Suppressor macrophage (primary cell): ENCODE measurements at places on chromosomes 2 and 18.

DNA sequence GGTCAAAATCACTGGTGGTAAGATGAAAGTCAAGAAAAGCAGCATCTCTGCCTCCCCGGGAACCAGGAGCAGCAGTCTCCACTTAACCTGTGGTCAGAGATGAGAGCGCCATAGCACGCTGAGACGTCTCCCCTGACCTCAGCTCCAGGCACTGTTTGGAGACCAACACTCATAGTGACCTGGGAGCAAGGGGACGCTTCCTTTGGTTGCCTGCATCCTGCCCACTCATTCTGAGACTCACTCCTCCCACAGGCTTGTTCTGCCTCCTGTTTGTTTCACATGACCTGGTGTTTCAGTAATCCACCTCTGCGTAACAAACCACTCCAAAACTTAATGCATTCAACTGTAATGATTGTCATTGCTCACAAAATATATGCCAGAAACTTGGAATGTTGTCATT is 139.3 kb downstream of the ACOXL start:
- DNase-seq: peak; percentile 33

- DNase-seq: peak; percentile 5
These were observed 462.4 kb upstream of the ACVR2A start for GRCh38 chr2:147382322-147382948.

DNA sequence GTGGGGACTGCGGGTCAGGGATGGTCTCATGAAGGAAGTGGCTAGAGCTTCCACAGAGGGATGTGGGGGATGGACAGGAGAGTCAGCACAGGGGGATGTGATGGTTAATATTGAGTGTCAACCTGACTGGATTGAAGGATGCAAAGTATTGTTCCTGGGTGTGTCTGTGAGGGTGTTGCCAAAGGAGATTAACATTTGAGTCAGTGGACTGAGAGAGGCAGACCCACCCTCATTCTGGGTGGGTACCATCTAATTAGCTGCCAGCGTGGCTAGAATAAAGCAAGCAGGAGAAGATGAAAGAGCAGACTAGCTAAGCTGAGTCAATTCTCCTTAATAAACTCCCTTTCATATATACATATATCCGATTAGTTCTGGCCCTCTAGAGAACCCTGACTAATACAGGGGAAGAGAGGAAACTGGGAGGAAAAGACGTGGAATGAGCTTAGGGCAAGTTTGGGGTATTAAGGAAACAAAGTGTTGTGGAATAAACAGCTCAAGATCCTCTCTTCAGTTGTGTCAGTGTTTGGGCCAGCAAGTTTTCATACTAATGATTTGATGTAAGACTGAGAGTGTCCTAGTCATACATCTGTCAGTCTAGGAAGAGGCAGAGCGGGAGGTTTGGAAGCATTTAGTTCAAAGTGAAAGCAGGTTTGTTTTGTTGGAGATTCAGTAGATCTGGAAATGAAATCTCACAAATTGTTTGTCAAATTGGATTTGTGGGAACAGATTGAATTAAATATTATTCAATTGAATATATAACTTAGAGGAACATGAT is 135.2 kb upstream of the NT5C1B start:
- no peak for DNase-seq

DNA sequence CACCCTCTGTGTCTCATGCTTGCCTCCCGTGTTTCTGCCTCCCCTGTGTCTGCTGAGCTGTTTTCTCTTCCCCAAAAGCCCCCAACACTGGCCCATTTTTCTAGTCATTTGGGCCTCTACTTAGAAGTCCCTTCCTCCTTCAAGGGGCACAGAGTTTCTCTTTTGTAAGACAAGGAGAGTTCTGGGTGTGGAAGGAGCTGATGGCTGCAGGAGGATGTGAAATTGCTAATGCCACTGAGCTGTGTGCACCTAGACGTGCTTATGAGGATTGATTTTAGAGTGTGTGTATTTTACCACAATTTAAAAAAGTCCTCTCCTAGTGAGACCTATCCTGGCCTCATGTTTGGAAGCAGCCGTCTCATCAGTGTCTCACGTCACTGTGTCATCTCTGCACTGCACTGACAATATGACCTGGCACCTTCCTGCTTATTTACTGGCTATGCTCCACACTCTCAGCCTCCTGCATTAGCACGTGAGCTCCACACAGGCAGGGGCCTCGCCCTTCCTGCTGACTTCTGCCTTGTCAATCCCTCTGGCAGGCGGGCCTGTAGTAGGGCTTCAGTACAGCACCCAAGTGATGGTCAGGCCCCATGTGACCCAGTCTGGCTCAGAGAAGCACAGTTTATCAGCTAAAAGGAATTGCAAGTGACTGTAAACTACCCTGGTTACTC is 8.0 kb upstream of the MBP start:
- DNase-seq: peak; percentile 67

GRCh38 chr2:122105877-122106206 is 350.4 kb downstream of the TSN start:
- no peak for DNase-seq

DNA sequence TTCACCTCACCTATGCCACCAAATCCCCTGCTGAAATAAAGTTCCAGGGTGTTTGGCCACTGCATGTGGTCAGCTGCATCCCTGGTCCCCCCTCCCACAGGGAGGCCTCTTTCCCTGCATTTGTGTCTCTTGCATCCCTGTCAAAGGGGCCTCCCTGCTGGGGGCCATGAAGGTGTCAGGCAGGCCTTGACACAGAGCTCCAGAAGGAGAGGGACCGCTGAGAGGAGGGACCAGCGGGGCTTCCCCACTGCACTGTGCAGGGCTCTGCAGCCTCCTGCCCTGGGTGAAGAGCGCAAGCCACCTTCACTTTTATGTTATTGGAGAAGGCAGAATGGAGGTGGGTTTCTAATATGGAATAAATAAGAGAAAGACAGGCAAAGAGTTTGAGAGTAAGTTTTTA is 230.2 kb downstream of the ANKRD30B start:
- no peak for DNase-seq

- no peak for DNase-seq
These were observed 52.7 kb downstream of the ATP9B start for GRCh38 chr18:79121746-79122474.

GRCh38 chr2:111205774-111206173 is 85.1 kb downstream of the BCL2L11 start:
- DNase-seq: no peak

DNA sequence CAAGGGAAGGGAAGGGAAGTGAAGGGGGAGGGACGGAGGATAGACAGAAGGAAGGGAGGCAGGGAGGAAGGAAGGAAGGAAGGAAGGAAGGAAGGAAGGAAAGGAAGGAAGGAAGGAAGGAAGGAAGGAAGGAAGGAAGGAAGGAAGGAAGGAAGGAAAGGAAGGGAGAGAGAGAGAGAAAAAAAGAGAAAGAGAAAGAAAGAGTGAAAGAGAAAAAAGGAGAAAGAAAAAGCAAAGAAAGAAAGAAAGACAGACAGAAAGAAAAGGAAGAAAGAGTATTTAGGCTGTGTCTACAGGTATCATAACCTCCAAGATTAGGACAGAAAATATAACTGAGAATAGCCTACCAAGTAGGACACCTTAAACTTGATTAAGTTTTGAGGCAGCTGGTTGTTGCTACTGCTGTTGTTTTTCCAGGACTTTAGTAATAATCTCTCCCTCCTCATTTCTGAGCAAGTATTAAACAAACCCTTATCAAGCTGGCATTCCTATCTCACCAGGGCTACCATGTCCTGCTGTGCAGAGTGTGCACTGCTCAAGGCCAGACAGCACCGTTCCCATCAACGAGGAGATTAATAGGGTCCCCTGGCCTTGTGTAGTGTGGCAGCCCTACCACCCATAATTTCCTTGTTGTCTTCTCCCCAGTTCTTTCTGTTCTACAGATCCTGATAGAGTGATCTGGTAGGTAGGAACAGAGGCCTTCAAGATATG is 90.5 kb upstream of the FHL2 start:
- no peak for DNase-seq

DNA sequence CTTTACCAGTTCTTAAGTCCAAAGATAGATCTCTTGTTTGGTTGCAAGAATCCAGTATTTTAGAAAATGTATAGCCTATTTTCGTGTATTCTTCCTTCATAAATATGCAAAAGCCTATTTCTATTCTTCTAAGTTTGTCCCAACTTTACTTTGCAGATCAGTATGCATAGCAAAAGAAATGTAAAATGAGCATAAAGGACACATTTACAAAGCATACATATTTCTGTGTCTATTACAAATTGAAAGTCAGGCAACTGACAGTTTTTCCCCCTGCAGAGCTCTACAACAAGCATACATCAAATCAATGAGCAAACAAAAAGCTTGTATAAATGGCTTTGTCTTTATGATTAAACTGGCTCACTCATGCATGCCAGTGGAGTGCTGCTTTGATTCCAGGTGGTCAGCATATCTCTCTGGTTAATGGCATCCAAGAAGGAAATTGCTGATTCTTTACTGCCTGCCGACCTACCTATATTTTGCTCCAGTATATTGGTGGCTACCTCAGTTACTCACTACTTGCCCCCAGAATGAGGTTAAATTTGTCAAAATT is 10.0 kb upstream of the VPS54 start:
- no peak for DNase-seq

DNA sequence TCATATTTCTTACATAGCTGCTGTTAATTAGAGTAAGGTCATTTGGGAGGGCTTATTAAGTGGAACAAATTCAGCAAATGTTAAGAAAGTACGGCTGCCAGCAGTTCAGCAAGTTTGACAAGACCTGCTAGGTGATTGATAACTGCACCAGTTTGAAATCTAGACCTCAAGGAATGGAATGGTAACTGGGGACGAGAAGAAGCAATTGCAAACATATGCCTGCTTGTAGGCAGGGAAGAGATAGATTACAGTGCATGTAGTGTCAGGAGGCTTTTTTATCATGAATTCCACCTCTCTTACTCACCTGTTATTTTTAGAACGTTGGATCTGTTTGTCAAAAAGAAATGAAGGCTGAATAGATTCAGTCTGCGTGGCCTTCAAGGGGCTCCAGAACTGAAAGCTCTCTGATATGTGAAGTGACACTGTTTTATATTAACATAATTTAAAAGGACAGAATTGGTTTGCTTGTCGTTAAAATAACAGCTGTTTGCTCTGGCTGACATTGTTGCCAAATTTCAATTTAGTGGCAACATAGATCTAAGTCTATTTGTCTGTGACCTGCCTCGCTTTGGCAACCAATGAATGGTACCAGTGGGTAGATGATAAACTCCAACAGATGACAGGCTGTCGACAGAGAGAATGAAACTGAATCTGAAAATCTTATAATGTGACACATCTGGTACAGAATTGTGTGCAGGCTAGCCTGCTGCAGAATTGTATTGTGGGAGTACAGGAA is 199.3 kb downstream of the ZNF407 start:
- no peak for DNase-seq

DNA sequence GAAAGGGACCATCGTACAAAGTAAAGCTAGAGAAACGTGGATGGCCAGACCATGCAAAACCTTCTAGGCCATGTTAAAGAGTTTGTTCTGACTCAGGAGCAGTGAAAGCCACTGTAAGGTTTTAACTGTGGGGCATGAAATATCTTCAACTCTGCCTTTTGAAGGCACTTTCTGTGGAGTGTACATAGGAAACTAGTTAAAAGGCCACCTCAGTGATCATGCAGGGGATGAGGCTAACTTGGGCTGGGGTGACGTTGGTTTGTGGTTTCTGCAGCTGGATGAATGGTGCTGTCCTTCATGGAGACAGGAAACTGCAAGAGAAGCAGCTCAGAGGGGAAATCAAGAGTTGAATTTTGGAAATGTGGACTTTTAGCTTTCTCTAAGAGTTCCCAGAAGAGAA is 190.7 kb downstream of the CDCA7 start:
- DNase-seq: peak; percentile 73

GRCh38 chr2:236237468-236238190 is 26.6 kb downstream of the ASB18 start:
- DNase-seq: no peak

GRCh38 chr2:207082619-207083018 is 83.1 kb downstream of the KLF7 start:
- DNase-seq: no peak

GRCh38 chr18:7021994-7022840 is 95.4 kb downstream of the LAMA1 start:
- DNase-seq: no peak

GRCh38 chr2:233111427-233111826 is 51.3 kb downstream of the INPP5D start:
- no peak for DNase-seq

DNA sequence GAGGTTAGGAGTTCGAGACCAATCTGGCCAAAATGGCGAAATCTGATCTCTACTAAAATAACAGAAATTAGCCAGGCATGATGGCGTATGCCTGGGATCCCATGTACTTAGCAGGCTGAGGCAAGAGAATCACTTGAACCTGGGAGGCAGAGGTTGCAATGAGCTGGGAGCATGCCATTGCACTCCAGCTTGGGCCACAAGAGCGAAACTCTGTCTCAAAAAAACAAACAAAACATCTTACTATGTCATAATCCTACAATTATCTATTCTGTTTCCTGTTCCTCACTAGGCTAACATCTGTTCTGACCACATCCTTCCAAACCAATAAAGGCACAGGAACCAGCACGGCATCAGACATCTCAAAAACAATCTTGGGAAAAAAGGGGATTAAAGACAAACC is 361.8 kb upstream of the UBE2E3 start:
- no peak for DNase-seq

- no peak for DNase-seq
These were observed 12.0 kb upstream of the MGAT5 start for GRCh38 chr2:134241911-134242310.

DNA sequence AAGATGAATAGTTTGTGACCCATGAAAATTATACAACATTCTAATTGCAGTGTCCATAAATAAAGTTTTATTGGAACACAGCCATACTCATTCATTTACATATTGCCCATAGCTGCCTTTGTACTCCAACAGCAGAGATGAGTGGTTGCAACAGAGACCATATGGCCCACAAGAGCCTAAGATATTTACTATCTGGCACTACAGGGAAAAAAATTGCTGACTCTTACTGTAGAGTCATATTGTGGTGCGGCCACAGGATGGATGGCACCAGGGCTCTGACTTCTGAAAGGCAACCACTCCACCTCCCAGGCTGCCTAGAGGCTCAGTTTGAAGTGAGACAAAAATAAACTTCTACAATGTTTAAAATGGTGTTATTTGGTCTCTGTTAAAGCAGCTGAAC is 404.0 kb upstream of the ATP5MC3 start:
- DNase-seq: no peak

GRCh38 chr18:35876243-35876642 is 96.2 kb upstream of the RMP24 start:
- no peak for DNase-seq

DNA sequence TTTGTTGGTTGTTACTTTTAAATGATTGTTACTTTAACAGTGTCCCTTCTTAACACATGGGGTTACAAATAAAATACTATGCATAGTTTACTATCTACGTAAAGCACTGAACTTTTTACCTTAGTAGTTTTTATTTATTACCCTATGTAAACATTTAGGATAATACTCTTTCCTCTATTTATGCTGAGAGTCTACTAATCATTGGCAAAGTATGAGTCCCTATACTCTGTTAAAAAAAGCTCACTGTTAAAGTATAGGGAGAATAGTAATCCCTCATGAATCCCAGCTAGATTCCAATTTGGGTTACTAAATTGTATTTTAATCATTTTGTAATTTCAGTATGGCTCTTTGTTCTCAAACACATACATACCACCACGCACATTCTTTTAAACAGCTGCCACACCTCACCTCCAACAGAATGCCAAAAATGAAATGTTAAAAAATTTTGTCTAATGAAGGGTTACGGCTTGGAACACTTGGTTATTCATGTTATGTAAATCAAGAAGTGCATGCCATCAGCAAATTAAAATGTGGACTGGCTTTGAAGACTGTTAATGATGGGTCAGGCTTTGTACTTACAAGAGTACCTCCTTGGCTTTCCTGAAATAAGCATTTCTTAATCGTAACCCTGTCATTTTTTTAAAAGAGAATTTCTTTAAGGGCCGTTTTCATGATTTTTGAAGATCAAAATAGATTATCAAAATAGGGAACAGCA is 104.9 kb downstream of the TMEM247 start:
- no peak for DNase-seq
